Panc1 (cell line): ENCODE measurements at places on chromosomes 2 and 18.

DNA sequence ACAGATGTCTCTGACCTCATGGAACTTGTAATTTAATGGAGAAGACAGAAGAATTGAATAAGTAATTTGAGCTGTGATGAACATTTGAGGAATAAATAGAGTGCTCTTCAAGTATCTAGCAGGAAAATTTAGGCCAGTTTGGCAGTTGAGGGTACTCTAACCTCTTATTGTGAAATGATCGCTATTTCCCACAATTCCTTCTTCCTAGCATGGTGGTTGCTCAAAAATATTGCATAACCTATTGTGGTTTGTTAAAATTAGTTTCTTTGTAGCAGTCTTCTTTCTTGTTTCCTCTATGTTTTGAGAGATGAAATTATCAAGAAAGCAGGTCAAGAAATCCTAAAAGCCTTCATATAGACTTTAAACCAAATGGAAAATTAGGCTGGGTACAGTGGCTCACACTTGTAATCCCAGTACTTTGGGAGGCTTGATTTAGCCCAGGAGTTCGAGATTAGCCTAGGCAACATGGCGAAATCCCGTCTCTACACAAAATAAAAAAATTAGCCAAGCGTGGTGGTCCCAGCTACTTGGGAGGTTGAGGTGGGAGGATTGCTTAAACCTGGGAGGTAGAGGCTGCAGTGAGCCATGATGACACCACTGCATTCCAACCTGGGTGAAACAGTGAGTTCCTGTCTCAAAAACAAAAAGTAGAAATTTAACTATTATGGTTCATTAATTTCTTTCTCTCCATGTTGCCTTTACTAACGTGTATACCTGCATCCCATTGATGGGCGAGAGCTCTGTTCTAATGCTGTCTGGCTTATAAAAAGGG lies 58.7 kb downstream of the RBKS start:
- DNase-seq: no peak

- DNase-seq: no peak
These were observed 65.6 kb downstream of the TWSG1 start for GRCh38 chr18:9400197-9400596.

DNA sequence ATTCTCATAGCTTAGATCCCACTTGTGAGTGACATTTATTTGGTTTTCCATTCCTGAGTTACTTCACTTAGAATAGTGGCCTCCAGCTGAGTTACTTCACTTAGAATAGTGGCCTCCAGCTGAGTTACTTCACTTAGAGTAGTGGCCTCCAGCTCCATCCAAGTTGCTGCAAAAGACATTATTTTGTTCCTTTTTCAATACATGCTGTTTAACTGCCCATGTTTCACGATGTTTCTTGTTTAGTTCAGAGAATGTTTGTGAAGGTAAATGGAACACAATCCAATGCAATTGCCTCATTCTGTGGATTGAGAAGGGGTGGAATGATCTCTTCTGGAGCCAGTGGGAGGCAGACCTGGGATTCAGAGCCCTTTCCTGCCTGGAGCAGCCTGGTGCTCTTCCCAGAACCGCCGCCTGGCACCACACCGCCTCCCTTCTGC lies 273.5 kb upstream of the ATP5MC3 start:
- no peak for DNase-seq

GRCh38 chr2:227888289-227888688 lies 16.9 kb downstream of the DAW1 start:
- no peak for DNase-seq

- no peak for DNase-seq
These were observed 17.4 kb upstream of the NABP1 start for GRCh38 chr2:191660575-191660974.

- no peak for DNase-seq
These were observed 371.1 kb downstream of the FIGN start for GRCh38 chr2:163364736-163365135.

- DNase-seq: no peak
These were observed 20.2 kb upstream of the SFXN5 start for GRCh38 chr2:73091696-73092095.

DNA sequence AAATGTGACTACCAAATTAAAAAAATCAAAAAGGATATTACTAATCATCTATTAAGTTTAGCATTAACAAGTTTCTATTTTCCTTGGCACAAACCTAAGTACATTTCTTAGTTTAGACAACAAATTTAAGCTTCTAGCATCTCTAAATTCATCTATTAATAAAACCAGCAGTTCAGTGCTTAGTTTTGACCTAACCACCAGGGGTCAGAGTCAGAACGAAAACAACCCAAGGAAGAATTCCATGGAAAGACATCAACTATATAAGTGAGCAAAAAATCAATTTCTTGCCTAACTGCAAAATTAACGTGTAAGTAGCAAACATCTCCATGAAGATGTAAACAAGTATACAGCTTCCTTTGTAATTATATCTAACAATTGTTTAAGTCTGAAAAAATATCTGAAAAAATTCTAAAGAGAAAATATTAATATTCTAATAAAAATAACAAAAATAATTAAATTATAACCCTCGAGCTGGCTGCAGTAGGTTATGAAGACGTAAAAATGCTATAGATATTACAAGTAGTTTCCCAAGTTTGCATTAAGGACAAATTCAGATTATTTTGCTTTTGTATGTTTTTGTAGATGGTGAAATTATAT lies 83.7 kb downstream of the CERKL start:
- no peak for DNase-seq

- no peak for DNase-seq
These were observed 57.6 kb downstream of the TTC21B start for GRCh38 chr2:165895974-165896373.

DNA sequence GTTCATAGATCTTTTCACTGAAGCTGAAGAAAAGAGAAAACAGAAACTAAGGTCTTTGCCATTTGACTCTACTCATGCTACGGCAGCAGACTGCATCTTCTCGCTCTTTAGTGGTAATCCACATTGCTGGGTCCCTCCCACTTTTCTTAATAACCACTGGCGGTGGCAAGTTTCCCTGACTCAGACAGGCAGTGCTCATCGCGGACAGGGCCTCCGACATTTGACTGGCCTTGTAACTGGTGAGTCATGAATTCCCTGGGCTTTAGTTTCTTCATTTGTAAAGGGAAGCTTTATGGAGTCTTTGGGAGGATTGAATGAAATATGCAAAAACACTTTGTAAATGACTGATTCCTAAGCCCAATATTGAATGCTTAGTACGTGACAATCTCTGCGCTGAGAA lies 238.2 kb upstream of the RBBP8 start:
- no peak for DNase-seq

- DNase-seq: no peak
These were observed 123.7 kb downstream of the PIK3C3 start for GRCh38 chr18:42078711-42079110.

- no peak for DNase-seq
These were observed 65.4 kb upstream of the TUBA3E start for GRCh38 chr2:130263606-130264005.

- no peak for DNase-seq
These were observed 9.8 kb downstream of the RMDN2 start for GRCh38 chr2:37934591-37935513.

DNA sequence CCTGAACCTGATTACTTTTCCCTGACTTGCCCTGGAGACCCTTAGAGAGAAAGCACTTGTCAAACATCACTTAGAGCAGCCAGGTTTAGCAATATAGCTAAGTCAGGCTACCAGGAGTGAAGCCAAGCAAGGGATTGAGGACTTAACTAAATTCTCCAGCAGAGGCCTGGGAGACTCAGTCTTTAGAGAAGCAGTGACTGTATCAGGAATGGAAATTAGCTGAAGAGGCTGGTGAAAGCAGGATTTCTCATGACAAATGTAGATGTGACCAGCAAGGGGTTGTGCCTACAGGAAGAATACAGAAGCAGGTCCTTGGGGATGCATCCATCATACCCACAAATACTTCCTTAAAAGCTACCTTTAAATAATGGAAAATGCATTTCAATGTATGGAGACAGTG lies 368.9 kb upstream of the MEIS1 start:
- no peak for DNase-seq

GRCh38 chr2:121372721-121373353 lies 87.8 kb upstream of the TFCP2L1 start:
- no peak for DNase-seq

- DNase-seq: no peak
These were observed 14.2 kb downstream of the INO80D start for GRCh38 chr2:206071807-206072206.

- no peak for DNase-seq
These were observed 66.5 kb downstream of the ABI2 start for GRCh38 chr2:203394519-203395227.

GRCh38 chr2:105843476-105844374 lies 99.0 kb downstream of the NCK2 start:
- no peak for DNase-seq

GRCh38 chr18:22682720-22683119 lies 250.4 kb upstream of the RBBP8 start:
- no peak for DNase-seq

DNA sequence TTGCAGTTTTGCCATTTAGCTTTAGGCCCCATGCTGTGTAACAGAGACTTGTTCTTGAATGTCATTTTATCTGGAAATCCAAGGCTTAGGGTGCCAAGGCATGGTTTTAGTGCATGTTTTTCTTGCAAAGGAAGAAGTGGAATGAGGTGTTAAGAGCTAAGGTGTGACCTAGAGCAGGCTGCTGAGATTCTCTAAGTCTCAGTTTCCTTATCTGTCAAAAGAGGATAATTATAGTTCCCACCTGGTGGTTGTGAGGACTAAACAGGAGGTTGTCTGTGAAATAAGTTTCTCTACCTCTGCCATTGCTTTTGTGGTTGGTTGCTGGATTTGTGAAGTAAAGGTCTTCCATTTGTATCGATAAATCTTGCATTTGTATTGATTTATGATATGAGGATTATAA lies 82.0 kb downstream of the TANC1 start:
- no peak for DNase-seq

DNA sequence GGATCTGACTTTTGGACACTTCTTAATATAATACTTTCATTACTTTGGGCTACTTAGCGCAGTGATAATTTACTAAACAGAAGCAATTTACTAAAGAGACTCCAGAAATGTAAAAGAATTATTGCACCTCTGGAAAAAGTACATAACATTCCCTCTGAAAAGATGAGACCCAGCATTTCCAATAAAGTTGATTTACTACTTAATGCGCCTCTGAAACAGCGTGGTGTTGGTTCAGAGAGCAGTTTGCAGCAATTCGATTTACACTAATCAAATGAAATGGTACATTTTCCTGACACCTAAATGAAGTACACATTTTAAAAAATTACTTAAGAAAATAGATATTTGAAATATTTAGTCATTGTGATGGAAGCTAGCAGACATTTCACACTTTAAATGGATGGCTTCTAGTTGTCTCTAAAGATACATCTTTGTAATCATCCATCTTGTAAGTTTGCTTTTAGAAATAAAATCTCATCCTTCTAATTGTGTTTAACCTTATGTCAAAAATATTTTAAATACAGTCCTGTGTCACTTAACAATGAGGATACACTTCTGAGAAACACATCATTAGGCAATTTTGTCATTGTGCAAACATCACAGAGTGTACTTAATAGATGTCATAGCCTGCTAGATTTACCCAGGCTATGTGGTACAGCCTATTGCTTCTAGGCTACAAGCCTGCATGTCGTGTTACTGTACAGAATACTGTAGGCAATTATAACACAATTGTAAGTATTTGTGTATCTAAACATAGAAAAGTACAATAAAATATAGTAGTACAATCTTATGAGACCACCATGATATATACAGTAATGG lies 284.6 kb upstream of the UBE2E3 start:
- DNase-seq: no peak

GRCh38 chr2:12715258-12716031 lies 1.3 kb upstream of the TRIB2 start:
- no peak for DNase-seq

DNA sequence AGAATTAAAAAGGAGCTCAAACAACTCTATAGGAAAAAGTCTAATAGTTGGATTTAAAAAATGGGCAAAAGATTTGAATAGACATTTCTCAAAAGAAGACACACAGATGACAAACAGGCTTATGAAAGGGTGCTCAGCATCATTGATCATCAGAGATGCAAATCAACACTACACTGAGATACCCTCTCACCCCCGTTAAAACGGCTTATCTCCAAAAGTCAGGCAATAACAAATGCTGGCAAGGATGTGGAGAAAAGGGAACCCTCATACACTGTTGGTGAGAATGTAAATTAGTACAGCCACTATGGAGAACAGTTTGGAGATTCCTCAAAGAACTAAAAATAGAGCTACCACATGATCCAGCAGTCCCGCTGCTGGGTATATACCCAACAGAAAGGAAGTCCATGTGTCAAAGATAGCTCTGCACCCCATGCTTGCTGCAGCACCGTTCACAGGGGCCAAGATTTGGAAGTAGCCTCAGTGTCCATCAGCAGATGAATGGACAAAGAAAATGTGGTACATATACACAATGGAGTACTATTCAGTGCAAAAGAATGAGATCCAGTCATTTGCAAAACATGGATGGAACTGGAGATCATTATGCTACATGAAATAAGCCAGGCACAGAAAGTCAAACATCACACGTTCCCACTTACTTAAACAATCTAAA lies 46.7 kb upstream of the B3GNT7 start:
- DNase-seq: no peak

DNA sequence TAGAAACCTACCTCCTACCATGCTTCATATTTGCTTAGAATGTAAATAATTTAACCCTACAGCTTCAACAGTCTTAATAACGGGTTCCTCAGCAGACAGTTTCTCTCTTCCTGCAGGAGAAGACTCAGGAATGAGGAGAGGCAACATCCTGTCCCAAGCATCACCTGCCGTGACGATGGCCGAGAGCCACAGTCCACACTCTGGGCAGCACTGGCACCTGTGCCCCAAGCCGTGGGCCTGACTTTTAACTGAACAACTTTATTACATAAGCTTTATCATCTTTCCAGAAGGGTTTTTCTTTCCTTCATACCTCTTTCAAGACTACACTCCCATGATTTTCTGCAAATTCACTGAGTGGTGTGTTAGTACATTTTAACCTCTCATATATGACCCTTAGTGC lies 856.0 kb downstream of the GALR1 start:
- DNase-seq: no peak

DNA sequence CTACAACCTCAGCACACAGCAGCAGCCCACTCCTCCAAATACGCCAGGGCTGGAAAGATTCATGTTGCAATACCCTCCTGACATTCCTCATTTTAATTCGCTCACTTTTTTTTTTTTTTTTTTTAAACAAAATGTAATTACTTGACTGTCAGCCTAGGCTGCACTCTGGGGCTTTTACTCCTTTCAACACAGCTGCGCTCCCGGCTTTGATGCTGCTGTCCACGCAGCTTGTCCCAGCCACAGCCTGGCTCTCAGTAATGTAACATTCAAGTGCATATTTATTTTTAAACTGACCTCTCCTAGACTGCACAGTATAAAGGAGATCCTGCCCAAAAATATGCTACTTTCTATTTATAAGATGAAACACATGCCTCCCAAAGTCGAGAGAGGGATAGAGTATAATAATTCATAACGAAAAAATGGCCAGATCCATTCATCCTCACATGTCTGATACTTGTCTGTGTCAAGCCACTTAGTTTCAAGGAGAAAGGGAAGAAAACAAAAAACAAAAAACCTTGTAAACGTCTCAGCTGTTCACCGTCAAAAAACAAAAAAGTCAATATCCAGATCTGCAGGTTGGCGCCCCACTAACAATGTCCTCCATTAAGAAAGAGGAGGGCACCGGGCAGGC lies 949 bp downstream of the CDC42EP3 start:
- no peak for DNase-seq
